CD4-positive, alpha-beta T cell treated with Interleukin-17A for 4 hours (primary cell): ENCODE measurements at places on chromosomes 11 and 22.

- no peak for DNase-seq
Observed at GRCh38 chr11:117058761-117059261, 39.4 kb downstream of the SIK3 start.

DNA sequence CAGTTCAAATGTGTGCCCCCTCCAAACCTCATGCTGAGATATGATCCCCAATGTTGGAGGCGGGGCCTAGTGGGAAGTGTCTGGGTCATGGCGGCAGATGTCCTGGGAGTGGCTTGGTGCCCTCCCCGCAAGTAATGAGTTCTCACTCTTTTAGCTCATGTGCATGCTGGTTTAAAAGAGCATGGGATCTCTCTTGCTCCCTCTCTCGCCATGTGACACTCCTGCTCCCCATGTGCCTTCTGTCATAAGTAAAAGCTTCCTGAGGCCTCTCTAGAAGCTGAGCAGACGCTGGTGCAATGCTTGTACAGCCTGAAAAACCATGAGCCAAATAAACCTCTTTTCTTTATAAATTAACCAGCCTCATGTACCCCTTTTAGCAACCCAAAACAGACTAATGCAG is 98.8 kb downstream of the SGSM3 start:
- no peak for DNase-seq

- no peak for DNase-seq
Observed at GRCh38 chr11:33861941-33862589, 29.8 kb downstream of the LMO2 start.

- DNase-seq = no peak
Observed at GRCh38 chr11:15011776-15012345, 39.7 kb upstream of the CALCA start.

GRCh38 chr11:14184028-14184940 is 174.7 kb downstream of the RRAS2 start:
- no peak for DNase-seq

DNA sequence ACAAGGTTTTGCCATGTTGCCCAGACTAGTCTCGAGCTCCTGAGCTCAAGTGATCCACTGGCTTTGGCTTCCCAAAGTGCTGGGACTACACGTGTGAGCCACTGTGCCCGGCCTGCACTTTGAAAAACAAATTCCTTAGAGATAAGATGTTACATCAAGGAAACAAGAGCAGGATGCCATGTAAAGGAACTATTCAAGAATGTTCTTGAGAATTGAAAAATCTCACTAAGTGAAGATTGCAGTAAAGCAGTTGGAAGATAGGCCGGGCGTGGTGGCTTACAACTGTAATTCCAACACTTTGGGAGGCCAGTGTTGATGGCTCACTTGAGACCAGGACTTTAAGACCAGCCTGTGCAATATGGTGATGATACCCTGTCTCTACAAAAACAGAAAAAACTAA is 88.1 kb downstream of the PACS1 start:
- DNase-seq = no peak
